Muscle of back (tissue), 13 donors: ENCODE measurements at places on chromosomes 6 and 20. TPM values are rescaled to one million over a fixed set of nuclear protein-coding genes. Genes with fewer than 3 reads are reported as not detected.

Gene NNAT
- polyA plus RNA-seq, result 311 TPM

GRCh38 chr6:151128763-151129370 is 110.9 kb upstream of the AKAP12 start:
- DNase-seq, result no peak

GRCh38 chr6:136378888-136379287 is 89.2 kb upstream of the BCLAF1 start:
- no peak for DNase-seq

- no peak for DNase-seq
These were observed 18.8 kb upstream of the MRGBP start for GRCh38 chr20:62777528-62777830.

- peak; percentile 58 for DNase-seq
These were observed 143.5 kb downstream of the PDE7B start for GRCh38 chr6:135994857-135995544.

Gene ZNF391
- 4.9 TPM for polyA plus RNA-seq

DNA sequence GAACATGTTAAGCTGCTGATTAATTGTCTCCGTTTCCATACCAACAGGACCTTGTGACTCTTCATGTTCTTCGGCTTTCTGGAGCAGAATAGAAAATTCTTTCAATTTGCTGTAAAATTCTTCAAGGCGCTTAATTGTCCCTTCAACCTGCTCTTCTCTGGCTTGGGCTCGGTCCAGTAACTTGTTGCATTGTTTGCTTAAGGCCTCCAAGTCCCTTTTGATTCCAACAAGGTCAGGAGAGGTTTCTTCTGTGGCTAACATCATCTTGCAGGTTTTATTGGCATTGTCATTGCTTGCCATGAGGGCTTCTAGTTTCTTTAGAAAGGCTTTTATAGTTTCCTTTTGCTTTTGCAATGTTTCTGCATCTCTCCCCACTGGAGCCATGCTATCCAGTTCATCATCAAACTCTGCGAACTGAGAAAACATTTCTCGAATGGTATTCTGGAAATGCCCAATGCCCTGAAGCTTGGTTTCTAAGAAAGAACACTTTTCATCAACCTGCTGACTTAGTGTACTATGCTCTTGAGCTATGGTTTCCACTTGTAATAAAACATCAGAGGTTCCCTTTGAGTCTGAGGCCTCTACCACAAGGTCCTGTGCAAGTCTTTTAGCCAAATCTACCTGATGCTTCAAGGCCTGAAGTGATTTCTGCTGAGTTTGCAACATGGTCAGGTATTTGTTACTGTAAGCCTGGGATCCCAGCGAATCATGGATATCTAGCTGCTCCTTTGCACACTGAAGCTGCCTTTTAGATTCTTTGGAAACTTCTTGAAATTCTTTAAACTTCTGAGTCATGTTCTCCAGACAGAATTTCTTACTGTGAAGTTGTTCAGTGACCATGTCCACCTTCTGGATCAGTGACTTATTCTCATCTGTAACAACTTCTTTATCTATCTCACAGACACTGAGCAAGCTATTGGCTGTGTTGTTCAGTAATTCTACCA is 90.2 kb downstream of the DST start:
- no peak for DNase-seq

- DNase-seq, result no peak
These were observed 68.5 kb upstream of the SRSF6 start for GRCh38 chr20:43389211-43389610.
